ACHN (cell line): ENCODE measurements at places on chromosomes 5 and 9.

- peak; percentile 56 for DNase-seq
Measured at GRCh38 chr9:125241863-125242739, 958 bp upstream of the HSPA5 start.

DNA sequence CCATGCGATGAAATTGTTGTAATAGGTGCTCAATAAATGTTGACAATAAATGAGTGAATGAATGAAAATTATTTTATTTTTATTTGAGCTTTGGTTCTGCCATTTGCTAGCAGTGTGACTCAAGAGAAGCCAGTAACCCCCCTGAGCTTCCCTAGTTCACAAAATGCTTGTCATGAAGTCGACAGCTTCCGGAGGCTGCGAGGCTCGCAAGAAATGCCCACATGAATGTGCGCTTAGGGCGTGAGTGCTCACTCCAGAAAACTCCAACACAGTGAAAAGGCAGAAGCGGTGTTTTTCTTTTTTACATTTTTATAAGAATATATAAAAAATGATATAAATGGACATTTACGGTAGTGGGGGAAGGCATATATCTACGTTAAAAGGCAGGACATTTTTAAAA, 26.5 kb downstream of the CDKN2A start:
- no peak for DNase-seq

DNA sequence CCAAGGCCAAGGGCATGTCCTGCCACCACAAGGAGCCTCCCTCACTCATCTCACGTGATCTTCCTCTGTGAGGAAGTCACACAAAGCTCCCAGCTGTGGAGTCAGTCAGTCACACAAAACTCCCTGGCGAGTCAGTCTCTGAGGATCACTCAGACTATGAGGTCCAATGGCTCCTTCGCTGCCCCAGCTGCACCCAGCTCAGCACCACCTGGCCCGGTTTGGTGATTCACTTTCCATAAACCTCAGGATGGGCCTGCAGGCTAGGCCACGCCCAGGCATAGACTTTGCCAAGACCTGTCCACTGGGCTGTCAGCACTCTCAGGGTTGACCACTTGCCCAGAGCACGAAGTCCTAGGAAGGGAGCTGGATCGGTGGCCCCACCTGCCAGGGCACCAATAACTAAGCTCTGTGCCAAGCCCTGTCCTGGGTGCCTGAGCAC, 233.8 kb downstream of the HSPA4 start:
- peak; percentile 68 for DNase-seq

GRCh38 chr9:109843641-109844040, 63.6 kb downstream of the PALM2AKAP2 start:
- DNase-seq, result no peak

DNA sequence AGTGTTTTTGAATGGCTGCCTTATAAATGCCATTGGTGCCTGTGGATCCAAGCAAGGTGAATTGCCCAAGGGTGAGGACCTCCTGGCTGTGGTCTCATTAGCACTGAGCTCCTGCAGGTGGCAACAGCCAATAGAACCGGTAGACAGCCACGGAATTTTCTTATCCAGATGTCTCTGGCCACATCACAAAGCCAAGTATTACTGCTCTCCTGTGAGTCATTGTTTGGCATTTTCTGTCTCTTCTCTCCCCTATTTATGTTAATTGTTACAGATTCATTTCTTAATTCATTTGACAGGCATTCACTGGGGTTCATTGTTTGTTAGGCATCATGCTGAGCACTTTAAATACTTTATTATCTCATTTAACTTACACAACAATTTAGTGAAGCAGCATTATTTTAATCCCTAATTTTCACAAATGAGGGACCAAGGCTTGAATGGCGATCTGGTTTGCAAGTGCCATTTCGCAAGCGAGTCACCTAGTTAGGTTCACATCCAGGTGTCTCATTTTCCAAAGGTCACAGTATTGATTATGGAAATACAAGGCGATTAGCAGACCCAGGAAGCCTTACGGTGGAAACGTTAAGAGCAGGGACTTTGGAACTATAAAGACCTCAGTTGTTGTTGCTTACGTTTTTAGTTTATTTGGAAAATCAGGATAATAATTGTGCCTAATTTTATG, 58.2 kb upstream of the DPYSL3 start:
- no peak for DNase-seq

GRCh38 chr5:80189201-80189600, 66.6 kb downstream of the SERINC5 start:
- DNase-seq, result no peak

GRCh38 chr5:9437741-9438240, 108.1 kb downstream of the SEMA5A start:
- DNase-seq, result no peak

DNA sequence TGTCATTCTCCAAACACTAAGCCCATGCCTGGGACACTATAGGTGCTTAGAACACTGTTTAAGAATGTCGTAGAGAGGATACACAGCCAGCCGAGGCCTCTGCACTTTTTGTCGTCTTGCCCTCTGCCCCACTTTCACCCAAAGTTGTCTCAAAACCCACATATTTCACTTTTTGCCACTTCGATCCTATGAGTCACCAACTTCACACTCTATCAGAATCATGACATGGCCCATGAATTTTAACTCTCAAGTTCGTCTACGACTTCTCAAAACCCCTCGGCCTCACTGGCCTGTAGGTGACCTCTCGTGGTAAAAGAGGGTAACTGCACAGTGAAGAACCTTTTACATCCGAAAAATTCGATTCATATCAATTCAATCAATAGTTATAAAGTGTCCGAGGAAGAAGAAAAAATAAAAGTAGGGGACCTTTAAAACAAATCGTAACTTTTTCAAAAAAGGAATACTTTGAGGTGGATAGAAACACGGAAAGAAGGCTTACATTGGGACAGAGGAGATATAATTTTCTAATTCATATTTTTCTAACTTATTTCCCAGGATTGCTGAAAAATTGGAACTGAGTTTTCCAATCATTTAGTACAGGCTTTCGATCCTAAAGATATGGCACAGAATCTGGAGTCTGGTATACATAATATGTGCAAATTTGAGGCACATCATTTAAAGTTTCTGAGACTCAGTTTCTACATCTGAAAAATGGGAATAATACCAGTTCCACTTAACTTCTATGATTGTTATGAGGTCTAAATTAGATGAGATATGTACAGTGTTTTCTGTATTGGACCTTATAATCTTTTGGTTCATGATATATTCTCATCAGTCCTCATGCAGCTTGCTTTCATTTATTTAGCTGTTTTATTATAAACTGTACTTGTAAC, 122.6 kb downstream of the APBA1 start:
- DNase-seq, result peak; percentile 59

DNA sequence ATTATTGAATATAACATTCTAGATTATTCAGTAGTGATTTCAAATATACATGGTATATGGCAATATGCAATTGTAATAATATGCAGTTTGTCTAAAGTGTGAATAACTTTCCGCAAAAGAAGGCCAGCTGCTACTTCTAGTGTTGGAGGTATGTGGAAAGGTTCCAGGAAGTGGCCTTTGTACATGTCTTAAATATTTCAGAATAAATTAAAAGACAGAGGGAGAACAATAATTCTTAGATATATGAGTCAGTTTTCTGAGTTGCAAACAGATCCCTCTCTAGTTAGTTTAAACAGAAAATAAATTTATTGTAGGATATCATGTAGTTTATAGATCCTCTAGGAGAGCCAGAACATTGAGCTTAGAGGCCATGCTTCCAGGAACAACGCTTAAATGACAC, 210.8 kb upstream of the ELL2 start:
- DNase-seq, result no peak

DNA sequence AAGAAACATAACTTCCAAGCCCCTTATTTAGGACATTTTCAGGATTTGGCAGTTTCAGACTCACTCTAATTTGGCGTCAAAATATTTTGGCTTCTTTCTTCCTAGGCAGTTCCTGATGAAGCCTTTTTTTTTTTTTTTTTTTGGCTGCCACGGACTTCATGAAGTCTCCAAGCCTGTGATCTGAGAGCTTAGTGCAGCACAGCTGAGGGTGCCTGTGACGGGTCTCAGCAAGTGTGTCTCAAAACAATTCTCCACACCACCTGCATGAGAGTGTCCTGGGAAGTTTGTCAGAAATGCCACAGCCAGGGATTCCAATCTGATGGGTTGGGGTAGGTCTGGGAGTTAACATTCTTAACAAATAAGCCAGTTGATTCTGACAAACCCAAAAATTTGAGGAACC, 6.0 kb upstream of the ESM1 start:
- DNase-seq, result no peak

GRCh38 chr5:32326216-32326772, 13.6 kb upstream of the MTMR12 start:
- no peak for DNase-seq

DNA sequence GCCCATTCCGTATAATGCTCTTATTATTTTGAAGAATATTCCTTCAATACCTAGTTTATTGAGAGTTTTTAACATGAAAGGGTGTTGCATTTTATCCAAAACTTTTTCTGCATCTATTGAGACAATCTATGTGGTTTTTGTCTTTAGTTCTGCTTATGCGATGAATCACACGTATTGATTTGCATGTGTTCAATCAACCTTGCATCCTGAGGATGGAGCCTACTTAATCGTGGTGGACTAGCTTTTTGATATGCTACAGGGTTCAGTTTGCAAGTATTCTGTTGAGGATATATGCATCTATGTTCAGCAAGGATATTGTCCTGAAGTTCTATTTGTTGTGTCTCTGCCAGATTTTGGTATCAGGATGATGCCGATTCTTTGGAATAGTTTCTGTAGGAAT, 1070.3 kb upstream of the CDH18 start:
- no peak for DNase-seq

- no peak for DNase-seq
Measured at GRCh38 chr9:128026773-128027541, 40.2 kb downstream of the NAIF1 start.

GRCh38 chr9:123360161-123361085, 4.4 kb downstream of the CRB2 start:
- no peak for DNase-seq

DNA sequence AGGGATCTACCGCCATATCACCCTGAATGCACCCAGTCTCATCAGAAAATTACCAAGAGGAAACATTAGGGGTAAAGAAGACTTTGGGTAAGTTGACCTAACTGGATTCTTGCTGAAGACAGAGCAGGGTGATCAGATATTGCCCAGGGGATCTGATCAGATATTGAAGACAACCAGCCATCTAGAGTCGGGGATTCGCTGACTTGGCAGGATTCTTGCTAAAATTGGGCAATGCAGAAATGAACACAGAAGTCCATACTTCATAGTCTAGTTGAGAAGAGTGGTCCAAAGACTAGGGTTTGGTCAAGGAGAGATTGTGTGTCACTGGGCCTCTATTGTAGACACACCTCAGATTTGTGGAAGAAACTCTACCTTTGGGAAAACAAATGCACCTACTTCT, 107.2 kb downstream of the SV2C start:
- DNase-seq, result no peak

GRCh38 chr9:120526534-120526933, 53.4 kb downstream of the CDK5RAP2 start:
- DNase-seq, result no peak

GRCh38 chr5:143108498-143109128, 294.9 kb downstream of the NR3C1 start:
- DNase-seq, result no peak

DNA sequence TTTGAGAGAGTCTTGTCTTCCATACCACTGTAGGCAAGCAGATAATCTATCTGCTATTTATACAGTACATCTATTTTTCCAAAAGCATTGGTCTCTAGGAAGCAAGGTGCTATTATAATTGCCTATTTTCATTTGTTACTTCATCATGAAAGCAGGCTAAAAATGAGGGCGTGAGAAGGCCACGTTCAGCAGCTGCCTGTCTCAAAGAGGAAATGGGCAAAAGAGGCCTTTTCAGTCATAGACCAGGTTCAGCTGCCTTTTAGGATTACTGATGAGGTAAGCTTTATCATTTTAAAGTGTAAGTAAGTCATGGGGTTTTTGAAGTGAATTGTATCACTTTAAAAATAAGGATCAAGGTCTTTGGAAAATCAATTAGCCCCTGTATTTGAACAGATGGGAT, 1091.1 kb upstream of the DMAC1 start:
- no peak for DNase-seq

DNA sequence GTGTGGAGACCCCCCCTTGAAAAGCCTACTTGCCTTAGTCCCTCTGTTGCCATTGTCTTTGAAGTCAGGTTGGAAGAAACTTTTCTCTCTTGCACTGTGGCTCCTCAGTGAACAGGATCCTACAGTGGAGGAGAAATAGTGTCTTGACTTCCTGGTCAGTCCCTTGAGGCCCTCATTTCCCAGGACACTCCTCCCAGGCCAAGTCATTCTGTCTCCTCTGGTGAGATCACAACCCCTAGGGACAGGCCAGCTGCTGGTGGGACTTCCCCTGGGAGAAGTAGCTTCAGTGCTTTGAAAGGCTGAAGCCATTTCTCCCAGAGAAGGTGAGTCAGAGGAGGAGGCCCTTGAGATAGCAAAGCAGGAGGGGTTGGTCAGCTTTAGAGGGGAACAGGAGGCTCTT, 10.1 kb upstream of the GRIA1 start:
- no peak for DNase-seq

DNA sequence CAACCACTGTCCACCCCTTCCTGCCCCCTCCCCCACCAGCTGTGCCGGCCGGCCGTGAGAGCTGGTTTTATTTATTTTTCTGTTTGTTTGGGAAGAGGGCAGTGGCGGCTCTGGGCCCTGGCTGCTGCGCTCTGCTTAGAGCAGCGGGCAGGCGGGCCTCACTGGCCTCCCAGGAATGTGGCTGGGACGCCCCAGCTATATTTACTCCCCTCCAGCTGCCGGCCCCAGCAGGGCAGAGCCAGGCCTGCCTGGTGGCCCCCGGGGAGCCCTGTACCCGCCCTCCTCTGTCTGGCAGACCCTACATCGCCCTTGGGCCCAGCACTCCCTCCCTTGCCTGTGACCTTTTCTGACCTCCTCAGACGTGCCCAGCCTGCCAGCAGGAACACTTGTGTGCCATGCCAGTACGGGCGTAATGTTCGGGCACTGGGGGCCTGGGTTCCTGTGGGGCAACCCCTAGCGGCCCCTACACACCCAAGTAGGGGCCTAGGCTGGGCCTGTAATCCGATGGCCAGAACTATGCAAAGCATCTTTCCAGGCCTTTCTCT, 7.7 kb downstream of the CXXC5 start:
- DNase-seq, result no peak

DNA sequence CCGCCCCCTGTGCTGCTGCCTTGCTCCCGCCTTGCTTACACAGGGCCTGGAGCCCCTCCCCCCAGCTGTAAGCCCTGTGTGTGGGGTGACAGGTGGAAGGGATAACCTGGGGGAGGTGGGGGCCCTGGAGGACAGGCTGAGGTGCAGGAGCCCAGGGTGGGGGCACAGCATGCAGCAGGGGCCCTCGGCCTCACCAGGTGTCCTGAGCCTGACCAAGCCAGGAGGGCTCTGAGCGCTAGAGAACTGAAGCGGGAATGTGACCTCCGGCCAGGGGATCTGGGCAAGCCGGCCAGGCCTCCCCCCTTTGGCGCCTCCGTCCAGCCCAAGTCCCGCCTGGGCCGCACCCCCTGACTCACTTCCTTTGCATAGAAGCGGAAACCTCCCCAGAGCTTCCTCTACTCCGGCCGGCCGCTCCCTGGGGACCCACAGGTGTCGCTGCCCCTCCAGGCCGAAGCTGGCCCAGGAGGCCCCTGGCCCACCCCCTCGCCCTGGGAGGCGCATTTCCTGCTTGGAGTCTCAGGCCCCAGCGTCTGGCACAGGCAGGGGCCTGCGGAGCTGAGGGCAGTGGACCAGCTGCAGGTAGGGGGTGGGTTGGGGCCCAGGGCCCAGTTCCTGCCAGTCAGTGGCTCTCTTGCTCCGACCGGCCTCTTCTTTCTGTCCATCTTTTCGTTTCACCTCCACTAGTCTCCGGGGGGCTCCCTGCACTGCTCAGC, at the start of gene TOR4A:
TSS of gene TOR4A (plus strand) at position 398 of the 713 bp plus-strand sequence. CDS start 964 bp downstream, outside the sequence.
- DNase-seq, result peak; percentile 91

GRCh38 chr5:149036168-149036567, 26.7 kb downstream of the SH3TC2 start:
- no peak for DNase-seq

- no peak for DNase-seq
Measured at GRCh38 chr5:33675958-33676464, 215.8 kb downstream of the ADAMTS12 start.
